Psoas muscle (tissue), 8 donors: ENCODE measurements at places on chromosomes 4 and X. TPM values are rescaled to one million over a fixed set of nuclear protein-coding genes. Genes with fewer than 3 reads are reported as not detected.

- H3K4me3 ChIP-seq, result no peak overlapping the region
- H3K4me1 ChIP-seq, result no peaks in the 10 kb centered on the region
- H3K27me3 ChIP-seq, result no peaks in the 10 kb centered on the region
- no peaks in the 10 kb centered on the region for H3K36me3 ChIP-seq
- no peak overlapping the region for H3K27ac ChIP-seq
Observed at GRCh38 chr4:179626687-179627086, 2184.4 kb upstream of the AGA start.

- DNase-seq, result no peak
- no peaks in the 10 kb centered on the region for H3K27me3 ChIP-seq
Observed at GRCh38 chr4:25951390-25951952, 37.5 kb downstream of the SMIM20 start.

The VCX3A gene
- not detected for polyA plus RNA-seq

GRCh38 chrX:45851434-45851991 lies 650.8 kb upstream of the DIPK2B start:
- peak; percentile 52 for DNase-seq
- no peaks in the 10 kb centered on the region for H3K36me3 ChIP-seq
- peak overlapping the region; percentile 57 for H3K4me3 ChIP-seq

The ANAPC10 gene
- polyA plus RNA-seq, result 26.8 TPM
